ENCODE measurements at places on chromosomes 7 and 10.
A peak's percentile ranks its signal among the peaks of the same experiment; 100 is the strongest.

DNA sequence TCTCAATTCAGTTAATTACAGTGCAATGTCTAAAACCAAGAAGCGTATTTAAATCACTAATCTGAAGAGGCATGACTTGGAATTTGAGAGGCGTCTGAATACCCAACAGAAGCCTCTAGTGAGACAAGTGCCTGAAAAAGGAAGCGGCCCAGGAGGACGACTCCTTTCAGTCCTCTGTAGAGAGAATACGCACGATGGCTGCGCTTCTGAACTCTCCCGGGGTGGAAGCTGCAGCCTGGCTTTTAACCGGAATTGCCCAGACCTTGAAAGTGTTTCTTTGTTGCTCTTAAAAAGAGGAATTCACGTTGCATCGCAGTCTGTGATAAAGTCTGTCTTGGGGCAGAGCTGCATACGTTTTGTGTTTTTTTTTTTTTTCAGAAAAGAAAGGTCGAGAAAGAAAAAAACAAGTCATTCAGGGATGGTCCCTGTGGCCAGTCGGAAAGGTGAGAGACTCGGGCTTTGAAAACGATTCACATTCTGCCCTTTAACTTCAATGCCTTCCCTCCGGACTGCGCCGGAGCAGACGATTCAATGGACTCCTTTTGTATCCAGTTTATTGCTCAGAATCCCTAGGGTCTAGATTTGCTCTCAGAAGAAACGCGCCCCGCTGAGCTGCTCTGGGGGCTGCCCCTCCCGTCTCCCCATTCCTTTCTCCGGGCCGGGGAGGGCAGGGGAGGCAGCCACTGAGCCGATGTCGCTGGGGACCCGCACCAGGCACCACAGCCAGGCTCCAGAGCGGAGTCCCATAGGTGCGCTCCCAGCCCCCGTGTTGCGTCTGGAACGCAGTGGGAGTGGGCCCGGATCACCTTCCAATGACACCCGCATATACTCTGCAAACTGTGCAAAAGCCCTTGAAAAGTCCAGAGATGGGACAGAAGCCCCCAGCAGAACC is 994 bp upstream of the PTF1A start:
- peak; percentile 50 for DNase-seq

- no peak for DNase-seq
These were observed 141.0 kb downstream of the CHRM2 start for GRCh38 chr7:137009404-137009803.

DNA sequence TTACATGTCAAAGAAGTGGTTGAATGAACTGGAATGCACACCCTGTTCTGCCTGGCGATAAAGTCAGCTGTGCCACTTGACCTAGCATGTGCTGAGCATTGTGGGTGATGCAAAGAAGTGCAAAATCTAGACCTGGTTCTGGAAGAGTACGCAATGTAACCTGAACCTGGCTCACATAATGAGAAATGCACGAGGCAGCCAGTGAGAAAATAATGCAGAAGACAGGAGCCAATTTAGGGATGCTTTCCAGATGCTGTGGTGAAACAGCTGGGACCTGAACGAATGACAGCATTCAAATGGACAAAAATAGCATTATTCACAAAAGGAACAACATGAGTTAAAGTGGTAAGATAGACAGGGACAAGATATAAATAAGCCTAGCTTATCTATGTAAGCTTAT is 402.6 kb downstream of the SORCS1 start:
- no peak for DNase-seq

DNA sequence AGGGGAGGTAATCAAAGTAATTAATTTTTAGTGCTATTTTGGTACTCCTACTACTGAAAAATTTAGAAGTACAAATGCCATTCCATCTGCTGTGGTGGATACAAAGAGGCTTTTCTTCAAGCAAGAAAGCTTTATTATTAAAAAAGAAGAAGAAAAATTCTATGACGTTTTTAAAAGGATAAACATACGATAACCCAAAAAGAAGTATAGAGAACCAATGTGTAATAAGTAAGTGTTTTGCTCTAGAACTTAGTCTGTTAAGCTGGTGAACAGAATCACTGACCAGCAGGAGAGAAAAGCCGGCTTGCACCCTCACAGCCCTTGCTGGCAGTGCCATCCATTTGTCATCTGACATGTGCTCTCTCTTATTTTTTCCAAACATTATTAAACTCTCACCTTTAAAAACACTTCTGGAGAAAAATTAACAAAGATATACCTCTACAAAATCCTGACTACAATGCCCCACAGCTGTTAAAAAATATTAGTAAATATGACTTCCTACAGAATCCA is 81.5 kb downstream of the SRPK2 start:
- DNase-seq, result no peak

DNA sequence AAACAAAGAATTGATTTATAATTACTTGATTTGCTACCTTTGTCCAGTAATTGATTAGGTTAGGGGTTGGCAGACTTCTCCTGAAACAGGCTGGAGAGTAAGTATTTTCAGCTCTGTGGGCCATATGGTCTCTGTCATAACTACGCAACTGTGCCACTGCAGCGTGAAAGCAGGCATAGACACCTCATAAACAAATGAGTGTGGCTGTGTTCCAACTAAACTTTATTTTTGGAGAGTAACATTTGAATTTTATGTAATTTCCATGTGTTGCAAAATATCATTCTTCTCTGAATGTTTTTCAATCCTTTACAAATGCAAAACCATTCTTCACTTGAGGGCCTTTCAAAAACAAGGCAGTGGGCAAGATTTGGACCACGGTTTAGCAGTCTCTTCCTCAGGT is 76.9 kb downstream of the GALNT17 start:
- no peak for DNase-seq

- DNase-seq, result no peak
These were observed 93.0 kb downstream of the EXOC4 start for GRCh38 chr7:133345690-133346421.

GRCh38 chr10:18786478-18786877 is 127.2 kb downstream of the ARL5B start:
- DNase-seq, result no peak
